ENCODE measurements at places on chromosomes 16 and 17.

- DNase-seq: no peak
Measured at GRCh38 chr16:89534252-89534756, 26.1 kb downstream of the SPG7 start.

- no peak for DNase-seq
Measured at GRCh38 chr17:32931686-32932085, 3.7 kb downstream of the TMEM98 start.

- no peak for DNase-seq
Measured at GRCh38 chr16:53083119-53083518, 28.3 kb downstream of the CHD9 start.

- no peak for DNase-seq
Measured at GRCh38 chr17:60155815-60156214, 6.0 kb downstream of the CA4 start.

DNA sequence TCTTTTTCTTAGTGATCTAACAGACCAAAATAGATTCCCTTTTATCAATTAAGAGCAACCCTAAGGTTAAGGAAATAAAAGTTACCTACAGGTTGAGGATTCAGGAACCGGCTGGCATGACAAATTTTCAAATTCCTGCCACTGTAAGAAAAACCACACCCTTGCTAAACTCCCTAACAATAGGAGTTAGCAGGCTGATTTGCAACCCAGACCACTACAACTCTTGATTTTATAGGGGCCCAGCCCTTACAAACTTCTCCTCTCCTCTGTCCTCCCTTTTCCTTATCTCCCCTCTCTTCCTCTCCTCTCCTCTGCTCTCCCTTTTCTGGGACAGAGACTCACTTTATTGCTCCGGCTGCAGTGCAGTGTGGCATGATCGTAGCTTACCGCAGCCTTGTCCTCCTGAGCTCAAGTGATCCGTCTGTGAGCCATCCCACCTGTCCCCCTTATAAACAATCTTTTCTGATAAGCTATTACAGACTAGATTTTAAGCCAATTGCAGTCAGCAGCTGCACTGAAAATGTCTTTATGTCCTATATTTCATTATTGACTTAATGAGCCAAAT is 418.9 kb downstream of the CDH8 start:
- DNase-seq: no peak

DNA sequence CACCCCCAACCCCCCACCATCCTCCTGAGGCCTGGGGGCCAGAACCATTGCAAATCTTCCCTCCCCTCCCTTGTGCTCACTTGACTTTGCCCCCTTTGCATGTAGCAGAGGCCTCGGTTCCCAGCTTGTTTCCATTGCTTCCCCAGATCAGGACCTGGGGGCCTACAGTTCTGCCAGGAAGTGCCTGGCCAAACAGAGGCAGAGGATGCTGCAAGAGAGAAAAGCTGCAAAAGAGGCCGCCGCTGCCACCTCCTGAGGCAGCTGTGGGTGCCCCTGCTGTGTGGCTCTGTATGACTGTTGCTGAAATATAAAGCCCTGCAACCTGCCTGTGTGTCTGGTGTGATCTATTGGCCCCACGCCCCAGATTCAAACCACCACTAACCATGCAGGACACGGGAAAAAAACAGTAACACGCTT is 2.3 kb downstream of the NDUFB10 start:
- no peak for DNase-seq

DNA sequence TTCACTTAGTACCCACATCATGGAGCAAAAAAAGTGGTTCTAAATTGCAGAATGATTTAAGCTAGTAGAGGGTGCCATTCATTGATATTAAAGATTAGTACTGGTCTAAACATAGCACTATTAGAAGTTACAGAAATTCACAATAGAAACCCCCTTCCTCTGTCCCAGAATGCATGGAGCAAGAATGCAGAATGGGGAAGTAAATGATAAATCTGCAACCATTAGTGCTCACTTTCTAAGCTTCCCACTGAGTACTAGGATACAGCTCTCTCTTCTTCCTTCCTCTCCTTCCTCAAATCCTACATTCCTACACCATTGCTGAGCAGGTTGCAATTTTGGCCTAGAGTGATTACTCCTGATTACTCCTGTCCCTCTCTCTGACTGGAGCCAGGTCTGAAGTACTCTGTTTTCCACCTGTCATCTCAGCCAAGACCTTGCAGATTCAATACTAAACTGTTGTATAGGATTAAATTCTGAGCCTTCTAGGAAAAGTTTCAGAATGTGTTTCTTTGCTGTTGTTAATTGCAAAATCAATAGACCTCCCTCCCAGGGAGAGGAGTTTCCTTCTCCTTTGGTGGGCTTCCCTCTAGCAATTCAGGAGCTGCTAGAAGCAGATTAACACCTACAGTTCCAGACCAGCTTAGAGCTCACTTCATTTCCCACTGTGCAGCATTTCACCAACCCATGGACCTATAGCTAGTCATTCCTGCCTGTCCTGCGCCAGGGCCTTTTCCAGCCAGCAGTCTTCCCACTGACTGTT is 165.5 kb upstream of the TBX2 start:
- no peak for DNase-seq

DNA sequence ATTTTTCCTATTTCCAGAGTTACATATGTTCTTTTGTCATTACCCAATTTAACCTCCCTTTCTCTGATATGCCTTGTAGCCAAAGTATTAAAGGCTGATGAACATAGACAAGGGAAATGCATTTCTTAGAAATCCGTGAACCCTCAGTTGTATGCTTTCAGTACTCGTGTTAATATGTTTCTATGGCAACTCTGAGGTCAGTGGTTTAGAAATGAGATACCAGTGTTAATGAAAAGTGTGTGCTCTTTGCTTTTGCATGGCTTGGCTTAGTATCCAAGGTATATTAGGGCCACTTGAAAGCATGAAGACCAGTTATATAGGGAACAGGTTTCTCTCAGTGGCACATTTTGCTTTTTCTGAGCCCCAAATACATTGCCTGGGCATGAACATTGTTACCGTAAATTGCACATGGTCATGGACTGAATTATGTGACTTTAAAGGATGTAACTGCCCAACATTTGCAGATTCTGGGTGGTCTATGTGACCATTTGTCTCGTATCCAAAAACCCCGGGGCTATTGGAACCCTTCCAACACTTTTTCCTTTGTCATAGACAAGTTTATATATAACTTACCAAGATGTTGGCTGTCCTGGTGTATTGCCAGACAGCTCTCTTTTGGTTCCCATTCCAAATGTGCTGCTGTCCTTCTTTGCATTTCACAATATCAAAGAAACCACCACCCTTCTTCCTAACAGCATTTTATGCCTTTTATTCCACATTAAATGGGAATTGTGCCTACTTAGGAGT is 17.5 kb downstream of the ABHD15 start:
- DNase-seq: no peak

DNA sequence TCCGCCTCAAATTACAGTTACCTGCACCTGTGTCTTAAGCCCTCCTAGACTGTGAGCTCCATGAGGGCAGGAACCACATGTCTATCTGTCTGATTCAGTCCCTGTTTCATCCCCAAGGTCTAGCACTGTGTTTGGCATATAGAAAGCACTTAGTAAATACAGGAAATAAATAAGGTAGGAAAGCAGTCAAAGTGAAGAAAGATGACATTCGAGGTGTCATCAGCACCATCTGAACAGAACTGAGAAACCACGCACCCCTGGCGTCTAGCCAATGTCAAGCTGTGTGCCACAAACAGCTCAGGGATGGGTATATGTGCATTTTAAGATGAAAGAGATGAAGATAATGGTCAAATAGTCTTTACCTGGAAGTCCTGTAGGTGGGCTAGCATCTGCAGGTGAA is 79.6 kb upstream of the ATP2A3 start:
- no peak for DNase-seq

DNA sequence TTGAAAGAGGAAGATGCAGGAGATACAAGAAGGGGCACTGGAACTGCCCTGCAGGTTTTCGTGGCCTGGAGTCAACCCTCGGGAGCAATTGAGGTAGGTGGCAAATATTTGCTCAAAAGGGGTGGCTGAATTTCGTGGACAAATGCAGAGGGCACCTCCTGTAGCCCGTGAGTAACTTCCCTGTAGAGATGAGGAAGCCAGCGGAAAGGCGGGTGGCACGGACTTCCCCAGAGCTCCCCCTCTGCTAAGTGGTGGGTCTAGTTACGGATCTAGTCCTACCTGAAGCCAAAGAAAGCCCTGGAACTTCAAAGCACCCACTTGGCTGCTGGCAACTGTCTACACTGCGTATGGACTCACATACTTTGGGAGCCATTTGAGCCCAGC is 1.0 kb upstream of the ATP2C2 start:
- no peak for DNase-seq

- DNase-seq: no peak
Measured at GRCh38 chr17:19946921-19947320, 30.7 kb downstream of the AKAP10 start.

DNA sequence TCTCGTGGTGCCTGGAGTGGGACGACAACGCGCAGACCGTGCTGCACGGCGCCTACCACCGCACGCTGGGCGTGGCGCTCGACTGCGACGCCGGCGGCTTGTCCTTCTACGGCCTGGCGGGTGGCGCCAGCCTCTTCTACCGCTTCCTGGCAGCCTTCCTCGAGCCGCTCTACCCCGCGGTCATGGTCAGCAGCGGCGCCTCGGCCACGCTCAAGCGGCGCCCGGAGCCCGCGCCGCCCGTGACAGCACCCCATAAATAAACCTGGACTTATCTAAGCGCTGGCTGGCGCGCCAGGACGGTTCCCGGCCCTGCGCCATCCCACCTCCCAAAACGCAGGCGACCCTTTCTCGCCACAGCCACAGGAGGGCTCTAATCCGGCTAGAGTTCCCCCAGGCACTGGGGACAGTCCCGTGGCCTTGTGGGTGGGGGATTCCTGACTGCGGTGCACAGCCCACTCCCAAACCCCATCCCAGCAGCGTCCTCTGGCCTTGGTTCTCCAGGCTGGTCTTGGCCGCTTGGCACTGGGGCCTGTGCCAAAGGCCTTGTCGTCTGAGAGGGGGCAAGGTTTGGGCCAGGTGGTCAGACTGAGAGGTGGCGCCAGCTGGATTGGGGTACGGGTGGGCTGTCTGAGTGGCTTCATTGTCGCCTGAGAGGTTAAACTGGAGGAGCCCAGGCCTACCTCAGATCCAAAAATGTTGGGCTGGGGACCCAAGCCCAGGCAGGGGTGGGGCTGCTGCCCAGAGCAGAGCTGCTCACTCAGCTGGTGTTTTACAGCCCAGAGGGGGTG is 10.1 kb upstream of the SLC16A5 start:
- DNase-seq: no peak

- DNase-seq: peak; percentile 13
Measured at GRCh38 chr17:63780507-63780906, 6.5 kb downstream of the DDX42 start.

- DNase-seq: no peak
Measured at GRCh38 chr16:3612510-3613466, 1.4 kb upstream of the SLX4 start.

DNA sequence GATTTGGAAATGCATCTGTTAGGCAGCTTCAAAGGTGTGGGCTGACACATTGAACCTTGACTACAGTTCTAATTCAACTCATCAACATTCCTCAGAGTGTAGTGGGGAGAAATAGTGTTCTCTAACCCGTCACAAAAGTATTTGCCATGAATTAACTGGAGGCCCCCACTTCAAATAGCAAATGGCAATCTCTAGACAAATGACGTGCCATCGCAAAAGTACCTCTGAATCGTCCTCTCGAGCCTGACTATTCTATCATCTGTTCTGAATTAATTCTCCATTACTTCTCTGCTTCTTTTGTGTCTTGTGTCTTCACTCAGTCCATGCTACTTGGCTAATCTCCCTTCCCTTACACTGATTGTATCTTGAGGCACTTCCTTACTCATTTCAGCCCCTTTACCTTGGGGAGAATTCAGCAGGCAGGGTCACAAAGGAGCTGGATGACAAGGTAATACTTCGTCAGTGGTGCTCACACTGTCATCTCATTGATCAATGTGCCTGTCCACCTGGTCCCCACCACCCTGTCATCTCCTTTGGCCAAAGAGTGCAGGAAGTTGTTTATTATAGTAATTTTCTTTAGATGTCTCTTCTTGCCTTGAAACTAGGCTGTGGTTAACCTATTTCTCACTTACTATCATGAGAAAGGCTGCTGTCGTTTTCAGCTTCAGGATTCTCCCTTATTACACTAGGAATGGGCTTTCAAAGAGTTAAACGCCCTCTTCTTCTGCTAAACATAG is 108.4 kb downstream of the SYCE1L start:
- DNase-seq: no peak

GRCh38 chr17:63316100-63316499 is 130.0 kb downstream of the CYB561 start:
- DNase-seq: no peak

DNA sequence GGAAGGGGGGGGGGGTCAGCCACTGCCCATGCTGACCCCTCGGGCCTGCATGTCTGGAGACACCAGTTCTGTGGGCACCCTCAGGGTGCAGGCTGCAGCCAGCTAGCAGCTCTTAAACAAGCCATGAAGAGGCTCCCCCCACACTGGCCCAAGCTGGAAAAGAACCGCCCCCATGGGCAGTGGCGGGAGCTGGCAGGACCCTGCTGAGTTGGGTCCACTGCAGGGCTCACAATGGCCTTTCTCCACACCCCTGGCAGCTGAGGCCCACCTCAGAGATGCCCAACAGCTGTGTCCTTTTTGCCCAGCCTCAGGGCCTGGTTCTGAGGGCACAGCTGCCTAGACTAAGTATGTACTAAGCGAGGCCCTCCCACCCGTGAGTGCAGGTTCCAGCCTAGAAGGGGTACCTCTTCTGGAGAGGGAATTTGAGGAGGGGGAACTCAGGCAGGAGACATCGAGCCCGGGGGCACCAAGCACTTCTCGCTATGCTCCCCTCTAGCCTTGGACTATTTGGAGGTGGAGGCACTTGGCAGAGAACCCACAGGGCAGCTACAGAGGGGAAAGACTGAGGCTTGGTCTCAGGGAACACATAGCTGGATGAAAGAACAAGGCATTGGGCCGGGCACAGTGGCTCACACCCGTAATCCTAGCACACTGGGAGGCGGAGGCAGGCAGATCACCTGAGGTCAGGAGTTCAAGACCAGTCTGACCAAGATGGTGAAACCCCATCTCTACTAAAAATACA is 3.2 kb downstream of the THRA start:
- DNase-seq: no peak

GRCh38 chr17:8941980-8942622 is 23.4 kb downstream of the PIK3R5 start:
- DNase-seq: no peak

DNA sequence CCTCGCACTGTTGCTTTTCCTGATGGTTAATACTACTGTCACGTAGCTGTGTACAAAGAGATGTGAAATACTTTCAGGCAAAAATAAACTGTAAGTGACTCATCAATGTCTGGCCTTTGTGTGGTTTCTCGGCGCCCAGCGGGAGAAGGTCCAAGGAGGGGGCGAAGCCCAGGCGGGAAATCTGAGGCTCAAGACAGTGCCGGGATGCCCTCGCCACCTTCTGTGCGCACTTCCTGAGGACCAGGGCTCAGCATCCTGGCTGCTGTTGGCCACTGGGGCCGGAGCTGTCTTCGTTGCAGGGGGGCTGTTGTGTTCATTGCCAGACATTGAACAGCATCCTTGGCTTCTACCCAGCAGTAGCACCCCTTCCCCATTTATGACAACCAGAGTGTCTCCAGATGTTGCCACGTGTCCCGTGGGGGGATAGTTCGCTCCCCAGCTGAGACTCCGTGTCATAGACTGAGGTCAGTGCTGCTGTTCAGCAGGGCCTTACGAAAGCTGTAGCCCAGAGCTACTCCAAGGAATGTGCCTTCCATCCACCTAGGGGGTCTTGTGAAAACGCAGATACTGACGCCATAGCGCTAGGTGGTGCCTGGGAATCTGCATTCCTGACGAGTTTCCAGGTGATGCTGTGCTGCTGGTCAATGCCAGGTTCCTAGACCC is 67.3 kb upstream of the PLCG2 start:
- no peak for DNase-seq

GRCh38 chr17:4023220-4023619 is 59.0 kb upstream of the ATP2A3 start:
- no peak for DNase-seq

- no peak for DNase-seq
Measured at GRCh38 chr16:79217375-79218011, 383.0 kb downstream of the MAF start.
